ENCODE measurements at places on chromosomes 2 and 18. TPM values are rescaled to one million over a fixed set of nuclear protein-coding genes. Genes with fewer than 3 reads are reported as not detected.

- DNase-seq, result no peak
Observed at GRCh38 chr2:65437392-65438135, 5.2 kb upstream of the SPRED2 start.

POTEC gene
- not detected for total RNA-seq

CROCC2 gene
- not detected for total RNA-seq

GRCh38 chr2:40098786-40099470 is 319.9 kb upstream of the THUMPD2 start:
- no peak for DNase-seq

DNA sequence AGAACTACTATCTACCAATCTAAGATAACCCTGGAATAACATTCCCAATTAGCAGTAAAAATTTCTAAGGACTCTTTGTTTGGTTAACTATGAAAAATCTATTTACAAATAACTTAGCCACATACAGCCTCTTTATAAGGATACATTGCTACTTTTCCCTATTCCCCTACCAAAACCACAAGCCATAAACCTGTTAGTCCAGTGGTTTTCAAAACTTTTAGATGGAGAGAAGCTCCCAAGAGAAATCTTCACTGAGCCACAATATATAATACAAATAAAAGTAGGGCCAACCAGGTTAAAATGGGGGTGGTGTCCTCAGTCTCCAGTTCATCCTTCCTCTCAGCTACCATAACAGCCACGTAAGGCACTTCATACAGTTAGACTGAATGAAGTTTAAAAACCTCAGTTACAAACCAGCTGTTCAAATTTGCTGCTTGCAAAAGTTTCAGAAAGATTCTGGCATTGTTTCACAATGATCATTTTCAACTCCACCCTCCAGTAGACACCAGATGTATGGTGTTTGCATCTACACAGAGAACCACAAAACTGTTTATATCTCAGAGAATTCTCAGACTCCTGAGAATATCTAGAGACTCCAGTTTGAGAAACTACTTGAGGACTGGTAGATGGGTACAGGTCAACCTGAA is 26.0 kb downstream of the SOS1 start:
- no peak for DNase-seq

- DNase-seq, result no peak
Observed at GRCh38 chr2:240967681-240968621, 30.5 kb upstream of the SNED1 start.

DNA sequence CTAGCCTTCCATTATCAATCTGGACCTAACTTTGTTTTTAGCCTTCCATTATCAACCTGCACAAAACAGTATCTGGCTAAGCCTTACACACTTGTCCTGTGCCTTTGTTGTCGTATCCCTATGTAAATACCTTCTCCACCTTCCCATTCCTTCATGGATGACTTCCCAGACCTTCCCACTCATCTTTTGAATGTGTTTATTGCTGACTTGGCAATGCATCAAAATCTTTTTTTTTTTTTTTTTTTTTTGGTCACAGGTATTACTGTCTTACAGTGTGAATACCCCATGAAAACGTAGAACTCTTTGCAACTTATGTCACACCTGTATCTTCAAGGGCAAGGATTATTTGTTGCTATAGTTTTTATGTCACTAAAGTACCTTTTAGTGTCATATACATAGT is 25.7 kb downstream of the RPE start:
- DNase-seq, result no peak

DNA sequence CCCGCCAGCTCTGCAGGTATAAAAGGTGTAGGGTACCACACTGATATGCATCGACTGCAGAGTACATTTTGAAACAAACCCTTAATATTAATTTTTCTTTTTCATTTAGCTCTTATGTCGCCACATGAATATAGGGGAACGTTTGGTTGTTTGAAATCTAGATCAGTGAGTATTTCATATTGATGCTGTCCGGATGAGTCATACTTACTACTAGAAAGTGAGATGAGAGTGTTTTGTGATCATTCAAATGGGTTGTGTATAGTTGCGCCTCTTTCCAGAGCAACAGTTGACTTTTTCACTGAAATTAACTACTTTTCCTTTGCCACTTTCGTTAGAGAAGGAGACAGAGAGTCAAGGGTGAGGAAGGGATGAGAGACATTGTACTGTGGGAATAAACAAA is 24.6 kb downstream of the NPAS2 start:
- no peak for DNase-seq

- no peak for DNase-seq
Observed at GRCh38 chr2:202006301-202006700, 27.4 kb upstream of the FZD7 start.

GRCh38 chr18:52242711-52243110 is 97.3 kb upstream of the DCC start:
- DNase-seq, result no peak

MOGAT1 gene
- total RNA-seq, result not detected

SP140L gene
- 4.9 TPM for total RNA-seq

GRCh38 chr2:134244086-134244485 is 9.8 kb upstream of the MGAT5 start:
- no peak for DNase-seq

PLB1 gene
- total RNA-seq, result 18.3 TPM

GRCh38 chr2:224937887-224938286 is 104.4 kb downstream of the DOCK10 start:
- DNase-seq, result no peak

GRCh38 chr2:145596416-145596815 is 1076.5 kb upstream of the ZEB2 start:
- no peak for DNase-seq

IL36RN gene
- not detected for total RNA-seq

- no peak for DNase-seq
Observed at GRCh38 chr2:144553379-144553778, 33.5 kb upstream of the ZEB2 start.

PRKAG3 gene
- total RNA-seq, result not detected

VWA3B gene
- not detected for total RNA-seq

- no peak for DNase-seq
Observed at GRCh38 chr2:227615906-227616305, 1.3 kb upstream of the SCYGR3 start.

GRCh38 chr2:209806318-209806717 is 34.7 kb downstream of the UNC80 start:
- no peak for DNase-seq

SLC8A1 gene
- total RNA-seq, result 299 TPM

GRCh38 chr2:236577481-236578410 is 8.1 kb downstream of the ACKR3 start:
- peak; percentile 65 for DNase-seq

- DNase-seq, result peak; percentile 74
Observed at GRCh38 chr2:97645112-97645694, 659 bp upstream of the COX5B start.

DNA sequence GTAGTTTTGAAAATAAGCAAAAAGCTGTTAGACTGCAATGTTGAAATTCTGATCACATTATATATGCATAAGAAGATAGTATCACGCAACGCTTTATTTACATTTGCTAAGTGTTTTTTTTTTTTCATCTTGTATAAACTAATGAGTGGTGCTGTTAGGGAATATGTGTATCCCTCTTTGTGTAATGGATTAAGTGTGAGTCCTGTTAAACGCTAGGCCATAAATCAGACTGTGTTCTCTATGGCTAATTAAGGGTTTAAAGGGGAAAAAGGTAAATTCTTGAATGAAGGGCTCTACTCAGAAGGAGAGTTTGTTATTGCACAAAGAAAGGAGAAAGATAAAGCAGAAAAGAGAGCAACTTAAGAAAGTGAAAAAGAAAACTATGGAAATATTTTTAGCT is 4.8 kb upstream of the ASXL3 start:
- DNase-seq, result no peak

DNA sequence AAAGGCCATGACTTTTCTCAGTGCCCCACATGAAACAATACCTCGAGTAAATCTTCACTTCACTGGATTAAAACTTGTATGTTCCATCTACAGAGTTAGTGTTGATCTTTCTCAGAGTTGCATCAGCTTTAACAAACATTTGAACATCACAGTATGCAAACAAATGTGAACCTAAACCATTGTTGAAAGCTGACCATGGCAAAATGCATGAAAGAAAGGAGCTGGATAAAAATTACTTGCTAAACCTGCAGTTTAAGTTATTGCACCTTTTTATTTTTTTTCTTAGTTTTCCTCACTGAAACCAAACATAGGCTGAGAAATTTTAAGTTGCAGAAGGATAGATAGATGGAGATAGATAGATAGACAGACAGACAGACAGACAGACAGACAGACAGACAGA is 107.2 kb upstream of the UGP2 start:
- no peak for DNase-seq

DNA sequence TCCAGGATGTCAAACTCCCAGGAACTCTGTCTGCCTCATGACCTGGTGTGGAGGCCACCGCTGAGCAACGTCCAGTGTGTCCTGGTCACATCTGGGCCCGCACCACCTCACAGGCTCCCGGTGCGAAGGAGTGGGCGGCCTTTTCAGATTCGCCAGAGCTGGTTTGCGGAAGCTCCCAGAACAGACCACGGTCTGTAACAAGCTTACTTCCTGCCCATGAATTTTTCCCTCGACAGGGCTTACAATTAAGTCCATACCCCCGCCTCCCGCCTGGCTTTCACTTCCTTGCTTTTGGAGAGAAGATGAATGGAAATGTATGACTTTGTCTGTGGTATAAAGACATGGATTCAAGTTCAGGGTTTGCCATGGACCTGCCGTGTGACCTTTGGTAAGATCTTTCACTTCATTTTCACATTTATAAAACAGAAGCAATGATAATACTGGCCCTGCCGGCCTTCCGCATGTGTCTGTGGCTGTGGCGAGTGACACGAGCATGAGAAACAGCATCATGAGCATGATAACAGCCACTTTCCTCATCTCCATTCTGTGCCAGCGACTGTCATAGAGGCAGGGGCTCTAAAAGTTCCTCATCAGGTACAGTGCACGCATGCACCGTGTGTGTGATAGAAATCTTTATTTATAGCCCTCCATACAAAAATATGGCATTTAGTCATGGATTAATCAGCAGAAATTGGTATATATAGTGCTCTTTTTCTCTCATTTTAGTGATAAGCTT is 31.0 kb upstream of the KCNF1 start:
- DNase-seq, result no peak

DNA sequence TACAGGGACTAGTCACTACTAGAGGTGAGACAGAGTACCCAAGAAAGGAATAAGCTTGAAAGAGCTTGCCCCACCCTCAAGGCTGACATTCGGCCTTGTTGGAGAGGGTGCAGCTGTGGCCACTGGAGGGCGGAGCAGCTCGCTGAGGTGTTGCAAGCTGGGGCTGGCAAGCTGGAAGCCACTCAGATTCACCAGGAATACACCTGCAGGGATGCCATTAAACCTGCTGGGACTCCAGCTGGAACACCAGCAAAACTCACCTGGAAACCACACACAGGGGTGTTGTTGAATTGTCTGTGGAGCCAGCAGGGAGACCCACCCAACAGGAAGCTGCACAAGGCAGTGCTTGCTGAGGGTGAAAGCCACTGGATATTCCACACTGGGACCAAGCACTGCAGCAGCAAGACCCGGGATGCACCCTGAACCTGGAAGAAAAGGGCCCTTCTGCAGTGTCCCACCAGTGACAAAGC is 26.1 kb downstream of the KCTD18 start:
- DNase-seq, result no peak

DNA sequence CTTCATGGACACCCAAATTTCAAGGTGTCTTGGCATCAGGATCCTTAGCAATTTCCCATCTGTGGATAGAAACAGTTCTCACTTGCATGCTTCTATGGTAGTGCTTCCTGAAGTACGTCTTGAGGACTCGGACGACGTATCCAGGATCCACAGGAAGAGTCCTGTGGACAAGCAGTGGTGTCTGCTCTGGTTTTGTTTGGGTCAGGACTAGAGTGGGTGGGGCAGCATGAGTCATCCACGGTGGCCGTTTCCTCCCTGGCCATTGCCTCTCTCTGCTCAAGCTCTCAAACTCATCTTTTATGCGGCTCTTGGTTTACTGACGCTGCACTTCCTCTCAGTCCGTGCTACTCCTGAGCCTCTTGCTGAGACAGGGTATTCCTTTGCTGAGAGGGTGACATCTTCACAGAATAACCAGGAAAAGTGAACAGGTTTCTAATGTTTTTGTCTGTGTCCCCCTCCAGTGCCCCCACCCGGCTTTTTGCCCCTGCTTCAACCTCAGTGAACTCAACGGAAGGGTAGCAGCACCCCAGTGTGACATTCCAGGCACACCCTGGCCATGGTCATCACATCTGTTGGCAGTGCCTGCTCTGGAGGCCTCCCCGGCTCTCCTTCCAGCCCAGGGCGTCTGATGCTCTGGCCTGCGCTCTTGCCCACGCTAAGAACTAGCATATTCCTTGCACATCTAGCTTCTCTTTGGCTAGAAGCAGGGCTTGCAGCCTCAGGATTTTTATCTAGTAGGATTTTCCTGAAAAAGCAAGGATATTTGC is 62.2 kb downstream of the ARMC9 start:
- DNase-seq, result peak; percentile 60

ADCYAP1 gene
- total RNA-seq, result 4.3 TPM

TUBB8B gene
- total RNA-seq, result not detected
